ENCODE measurements at places on chromosomes 1 and 21.
A peak's percentile ranks its signal among the peaks of the same experiment; 100 is the strongest.

DNA sequence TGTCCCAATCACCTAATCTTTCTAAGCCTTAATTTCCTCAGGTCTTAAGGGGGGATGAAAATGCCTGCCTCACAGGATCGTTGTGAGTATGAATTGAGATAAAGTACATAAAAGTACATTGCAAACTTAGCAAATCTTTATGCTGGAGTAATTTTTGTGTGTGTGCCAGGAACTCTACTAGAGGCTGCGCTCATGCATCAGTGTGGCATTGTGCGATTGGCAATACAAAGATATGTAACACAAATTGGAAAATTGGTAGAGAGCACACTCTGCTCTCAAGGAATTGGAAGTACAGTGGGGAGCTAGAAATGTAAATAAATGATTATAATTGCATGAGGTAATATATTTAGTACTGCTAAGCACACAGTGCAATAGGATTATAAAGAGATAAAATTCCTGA, 398.3 kb downstream of the DUSP10 start:
- DNase-seq, result no peak

DNA sequence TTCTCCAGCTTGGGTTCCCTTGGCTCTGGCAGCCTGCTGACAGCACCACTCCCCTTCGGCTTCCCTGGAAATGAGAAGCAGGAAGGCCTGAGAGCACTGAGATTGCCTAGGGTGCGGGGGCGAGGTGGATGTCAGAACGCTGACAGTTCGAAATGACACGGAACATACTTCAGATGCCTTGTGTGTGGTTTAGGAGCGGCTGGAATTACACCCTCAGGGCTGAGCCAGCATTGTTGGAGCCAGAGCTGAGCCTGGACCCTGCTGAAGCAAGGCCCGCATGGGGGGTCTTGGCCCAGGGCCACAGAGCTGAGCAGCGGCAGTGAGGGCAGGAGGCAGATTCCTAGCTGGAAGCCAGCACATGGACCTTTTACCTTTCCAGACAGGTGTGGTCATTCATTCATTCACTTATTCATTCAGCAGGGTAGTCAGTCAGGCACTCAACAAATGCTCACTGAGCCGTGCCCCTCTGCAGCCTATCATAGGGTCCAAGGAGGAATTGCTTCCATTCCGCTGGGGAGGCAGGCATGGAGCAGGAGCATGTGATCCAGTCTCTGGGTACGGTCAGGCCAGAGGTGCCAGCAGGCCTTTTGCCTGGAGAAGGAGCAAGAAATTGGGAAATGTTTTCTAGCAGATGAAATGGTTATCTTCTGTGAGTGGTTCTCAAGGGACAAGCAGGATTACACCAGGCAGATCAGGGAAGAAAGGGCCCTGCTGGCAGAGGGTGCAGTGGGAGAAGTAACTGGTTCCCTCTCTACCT, 6.6 kb upstream of the FOXE3 start:
- no peak for DNase-seq

DNA sequence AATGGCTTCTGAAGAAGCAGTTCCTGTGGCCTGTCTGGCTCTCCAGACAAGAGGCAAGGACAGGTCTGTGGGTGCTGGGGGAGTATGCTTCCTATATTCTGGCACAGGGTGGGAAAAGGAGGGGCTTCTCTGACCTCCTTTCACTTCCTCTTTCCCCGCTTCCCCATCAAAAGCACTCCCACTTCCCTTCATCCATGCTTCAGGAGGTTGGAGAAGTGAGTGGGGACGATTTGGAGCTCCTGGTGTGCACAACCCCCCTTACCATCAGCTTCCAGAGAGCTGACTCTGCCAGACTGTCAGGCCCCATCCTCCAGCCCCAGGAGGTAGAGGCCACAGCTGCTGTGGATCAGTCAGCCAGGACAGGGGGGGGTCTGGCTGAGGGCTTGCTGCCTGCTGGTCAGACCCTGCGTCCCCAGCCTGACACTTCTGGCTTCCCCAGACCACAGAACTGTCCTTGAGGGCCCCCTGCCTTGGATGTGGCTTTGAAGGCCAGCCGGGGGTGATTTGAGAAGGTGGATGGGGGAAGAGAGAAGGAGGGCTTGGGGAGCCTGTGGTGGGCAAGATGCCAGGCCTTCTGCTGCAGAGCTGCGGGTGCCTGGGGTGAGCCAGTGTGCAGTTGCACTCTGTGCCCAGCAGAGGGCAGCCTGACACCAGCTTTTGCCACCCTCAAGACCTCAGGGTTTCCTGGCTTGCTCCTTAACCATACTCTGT, 21.5 kb upstream of the TMEM222 start:
- peak; percentile 82 for DNase-seq

DNA sequence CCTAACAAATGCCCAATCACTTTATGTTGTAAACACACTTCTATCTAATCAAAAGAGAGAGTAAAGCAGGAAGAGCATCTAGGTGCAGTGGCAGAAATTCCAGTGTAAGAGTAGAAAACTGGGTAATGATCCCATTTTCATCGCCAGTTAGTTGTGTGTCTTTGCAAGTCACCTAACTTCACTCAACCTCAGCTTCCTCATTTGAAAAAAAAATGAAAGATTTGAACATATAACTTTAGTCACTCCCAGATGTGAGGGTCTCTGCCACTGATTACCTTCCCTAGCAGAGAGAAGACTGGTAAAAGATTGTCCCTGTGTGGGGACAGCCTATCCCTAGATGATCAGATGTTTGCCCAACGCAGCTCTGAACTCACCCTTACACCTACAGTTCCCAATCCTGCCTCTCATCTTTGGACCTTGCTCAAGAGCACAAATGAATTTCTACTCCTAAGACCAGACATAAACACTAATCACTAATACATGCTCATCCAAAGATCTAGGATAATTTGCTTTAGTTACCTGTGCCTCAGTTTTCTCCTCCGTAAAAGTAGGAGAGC, 25.2 kb upstream of the DUSP23 start:
- DNase-seq, result peak; percentile 46

GRCh38 chr1:161440312-161440894, 64.9 kb upstream of the FCGR2A start:
- no peak for DNase-seq

DNA sequence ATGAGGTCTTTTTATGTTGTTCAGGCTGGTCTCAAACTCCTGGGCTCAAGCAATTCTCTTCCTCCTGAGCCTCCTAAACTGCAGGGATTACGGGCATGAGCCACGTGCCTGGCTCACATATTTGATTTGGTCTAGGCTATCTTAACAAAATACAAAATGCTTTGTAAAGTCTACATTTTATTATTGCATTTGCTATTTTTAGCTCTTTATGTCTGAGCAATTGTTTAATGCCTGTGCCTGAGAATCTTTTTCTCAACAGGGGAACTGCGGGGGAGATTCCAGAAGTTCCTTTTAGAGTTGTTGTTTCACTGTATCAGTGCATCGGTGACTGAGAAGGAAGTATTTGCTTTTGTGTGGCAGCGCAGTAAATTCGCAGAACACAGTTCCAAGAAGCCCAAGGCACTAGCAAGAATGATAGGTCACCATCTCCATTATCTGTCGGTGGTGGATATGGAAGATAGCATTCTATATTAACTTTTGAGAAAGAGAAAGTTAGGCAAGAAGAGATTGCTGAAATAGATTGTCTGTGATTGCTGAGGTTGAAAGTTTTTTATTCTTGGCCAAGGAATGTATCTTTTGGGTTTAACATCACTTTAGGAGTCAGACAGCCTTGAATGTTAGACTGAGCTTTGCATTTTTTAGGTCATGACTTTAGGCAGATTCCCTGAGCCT, 167.3 kb downstream of the PDE4B start:
- peak; percentile 72 for DNase-seq
